ENCODE measurements at places on chromosomes 16 and 17.

DNA sequence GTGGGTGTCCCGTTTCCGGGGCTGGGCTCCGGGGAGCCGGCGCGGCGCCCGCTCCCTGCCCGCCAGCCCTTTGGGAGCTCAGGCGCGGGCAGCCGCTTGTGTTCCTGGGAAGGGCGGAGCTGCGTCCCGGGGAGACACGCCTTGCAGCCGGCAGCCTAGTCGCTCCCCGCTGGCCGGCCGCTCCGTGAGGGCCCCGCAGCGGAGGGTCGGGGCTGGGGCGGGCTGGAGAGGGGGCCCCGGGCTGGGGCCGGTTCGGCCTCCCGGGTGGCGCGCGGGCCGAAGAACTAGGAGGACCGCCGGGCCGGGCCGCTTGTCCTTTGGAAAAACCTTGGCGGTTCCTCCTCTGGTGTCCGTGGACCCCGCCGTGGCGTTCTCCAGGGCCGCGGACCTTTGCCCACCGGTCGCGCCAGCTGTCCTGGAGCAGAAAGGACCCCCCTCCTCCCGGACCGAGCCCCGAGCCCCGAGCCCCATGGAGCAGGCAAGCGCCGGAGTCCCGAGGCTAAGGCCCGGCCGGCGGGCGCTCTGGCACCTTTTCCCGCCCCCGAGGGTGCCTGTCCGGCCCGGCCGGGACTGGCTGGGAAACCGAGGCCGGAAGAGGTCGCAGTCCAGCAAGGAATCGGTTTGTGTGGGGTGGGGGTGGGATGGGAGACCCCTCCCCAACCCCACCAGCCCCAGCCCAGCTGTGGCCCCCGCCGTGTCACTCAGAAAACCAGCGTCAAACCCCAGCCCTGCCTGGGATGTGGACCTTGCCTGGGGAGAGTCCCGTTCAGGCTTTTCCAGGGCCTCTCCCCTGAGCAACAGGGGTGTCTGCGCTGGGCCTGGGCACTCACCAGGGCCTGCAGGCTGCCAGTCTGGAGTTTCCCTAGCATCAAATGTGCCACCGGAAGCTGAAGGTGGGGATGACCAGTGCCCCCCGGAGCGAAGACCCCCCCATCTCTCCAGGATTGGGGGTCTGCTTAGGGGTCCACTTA is 6.8 kb upstream of the TBC1D3B start:
- DNase-seq, result no peak

DNA sequence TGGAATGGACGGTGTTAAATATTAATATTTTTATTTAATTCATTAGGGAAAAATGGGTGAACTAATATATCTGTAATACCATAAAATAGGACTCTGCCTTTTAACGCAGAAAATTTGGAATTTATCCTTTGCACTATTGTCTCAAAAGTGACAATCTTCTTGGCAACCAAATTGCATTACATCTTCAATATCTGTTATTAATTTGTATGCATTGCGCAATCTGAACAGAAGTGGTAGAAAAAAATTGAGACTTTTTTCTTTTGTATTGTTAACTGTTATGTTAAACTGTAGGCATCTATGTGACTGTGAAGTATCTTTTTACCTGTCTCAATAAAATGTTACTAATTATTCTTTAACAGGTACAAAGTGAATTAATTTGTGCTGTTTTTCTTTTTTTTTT is 55.6 kb downstream of the PPM1E start:
- DNase-seq, result no peak

- peak; percentile 63 for DNase-seq
Measured at GRCh38 chr16:87278191-87279093, 38.8 kb downstream of the C16orf95 start.

GRCh38 chr17:77489239-77489892 is 348.6 kb downstream of the SEC14L1 start:
- no peak for DNase-seq

GRCh38 chr17:55158439-55158838 is 106.3 kb upstream of the HLF start:
- DNase-seq, result no peak

DNA sequence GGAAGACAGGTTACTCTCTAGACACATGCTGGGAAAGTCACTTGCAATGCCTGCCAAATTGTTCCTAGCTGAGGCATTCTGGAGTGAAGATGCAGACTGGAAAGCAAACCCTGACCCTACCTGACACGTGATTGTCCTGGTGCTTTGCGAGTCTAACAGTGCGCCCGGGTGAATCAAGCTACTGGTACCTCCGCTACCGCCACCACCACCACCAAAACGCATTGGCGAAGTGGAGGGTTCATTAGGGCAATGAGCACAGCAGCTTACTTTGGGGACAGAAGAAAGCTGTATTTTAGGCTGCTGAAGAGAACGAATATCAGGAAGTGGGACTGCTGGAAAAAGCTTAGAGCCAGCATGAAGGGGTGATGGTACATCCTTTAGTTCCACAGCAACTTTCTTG is 7.0 kb downstream of the MARF1 start:
- no peak for DNase-seq

- no peak for DNase-seq
Measured at GRCh38 chr16:86906623-86907022, 328.3 kb downstream of the FOXL1 start.

DNA sequence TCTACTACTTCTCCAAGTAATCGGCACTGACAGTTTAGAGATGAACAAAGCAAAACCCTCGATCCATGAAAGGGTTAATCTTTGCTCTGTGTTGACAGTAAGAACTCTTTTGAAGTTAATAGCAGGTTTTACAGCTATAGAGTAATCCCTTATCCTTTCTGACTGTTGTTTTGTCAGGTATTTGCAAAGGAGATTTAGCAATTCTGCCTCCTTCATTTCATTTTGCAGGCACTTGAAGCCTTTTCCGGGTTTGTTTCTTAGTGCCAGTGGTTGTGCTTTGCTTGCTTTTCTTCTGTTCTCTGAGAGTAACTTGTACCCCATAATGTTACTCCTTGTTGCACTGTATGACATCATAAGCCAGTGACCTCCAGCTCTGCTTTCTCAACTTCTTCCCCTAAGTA is 64.5 kb downstream of the TANGO6 start:
- DNase-seq, result no peak

DNA sequence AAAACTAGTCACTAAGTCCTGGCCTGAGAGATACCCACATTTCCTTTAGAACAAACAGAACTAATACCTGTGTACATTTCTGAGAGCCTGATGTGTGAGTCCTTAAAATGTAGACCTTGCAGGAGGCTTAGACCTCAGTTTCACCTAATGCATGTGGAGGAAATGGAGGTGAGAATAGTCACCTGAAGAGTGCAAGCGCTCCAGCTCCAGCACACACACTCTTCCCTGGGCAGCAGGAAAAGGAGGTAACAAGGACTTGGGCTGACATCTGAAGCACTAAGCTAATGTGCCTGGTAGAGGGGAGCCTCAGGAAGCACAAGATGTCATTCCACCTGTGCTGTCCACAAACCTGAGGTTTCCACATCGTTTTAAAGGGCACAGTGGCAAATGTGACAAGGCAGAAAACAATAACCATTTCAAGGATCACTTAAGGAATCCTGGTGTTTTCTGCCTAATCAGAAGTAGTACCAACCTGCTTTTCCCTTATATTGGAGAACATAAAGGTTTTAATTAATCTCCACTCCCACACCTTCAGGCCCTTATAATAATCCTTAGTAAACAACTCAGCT is 17.2 kb upstream of the RSL1D1 start:
- DNase-seq, result no peak

DNA sequence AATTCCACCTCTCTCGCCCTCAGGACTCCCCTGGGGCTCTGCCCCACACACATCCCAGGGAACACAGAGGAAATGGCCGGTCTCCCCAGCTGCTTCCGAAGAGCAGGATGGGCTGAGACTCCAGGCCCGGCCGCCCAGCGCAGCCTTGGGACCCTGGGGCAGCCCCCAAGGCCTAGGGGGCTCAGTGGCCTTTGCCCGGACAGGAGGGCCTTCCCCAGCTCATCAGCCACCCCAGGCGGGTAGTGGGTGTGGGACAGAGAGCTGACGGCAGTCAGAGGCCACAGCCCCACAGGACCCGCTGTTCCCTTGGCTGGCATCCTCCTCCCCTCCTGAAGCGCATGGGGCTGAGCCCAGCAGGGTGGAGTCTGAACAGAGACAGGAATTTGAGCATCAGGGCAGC is 6.2 kb upstream of the CBFA2T3 start:
- peak; percentile 68 for DNase-seq

DNA sequence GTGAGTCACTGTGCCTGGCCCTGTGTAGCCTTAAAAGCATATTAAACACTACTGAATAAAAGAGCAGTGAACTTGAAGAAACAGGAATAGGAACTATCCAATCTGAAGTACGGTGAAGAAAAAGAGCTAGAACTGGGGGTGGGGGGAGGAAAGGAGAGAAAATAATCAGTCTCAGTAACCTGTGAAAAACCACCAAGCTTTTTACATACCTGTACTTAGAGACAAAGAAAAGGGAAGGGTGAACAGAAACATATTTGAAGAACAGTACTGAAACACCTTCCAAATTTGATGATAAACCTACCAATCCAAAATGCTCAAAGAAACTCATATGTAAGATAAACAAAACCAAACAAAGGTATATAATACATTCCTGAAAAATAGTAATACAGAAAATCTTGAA is 77.5 kb downstream of the USP32 start:
- DNase-seq, result no peak

DNA sequence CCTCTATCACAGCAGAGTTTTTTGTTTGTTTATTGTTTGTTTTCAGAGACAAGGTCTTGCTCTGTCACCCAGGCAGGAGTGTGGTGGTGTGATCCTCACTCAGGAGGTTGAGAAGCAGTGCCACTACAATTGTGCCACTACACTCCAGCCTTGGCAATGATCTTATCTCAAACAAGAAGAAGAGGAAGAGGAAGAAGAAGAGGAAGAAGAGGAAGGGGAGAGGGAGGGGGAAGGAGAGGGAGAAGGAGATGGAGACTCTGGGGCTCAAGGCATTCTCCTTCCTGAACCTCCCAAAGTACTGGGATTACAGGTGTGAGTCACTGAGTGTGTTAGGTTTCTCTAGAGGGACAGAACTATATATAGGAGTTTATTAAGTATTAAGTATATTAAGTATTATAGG is 17.1 kb upstream of the C17orf58 start:
- no peak for DNase-seq

- no peak for DNase-seq
Measured at GRCh38 chr16:57514791-57515600, 21.4 kb downstream of the CCDC102A start.
